ENCODE measurements at places on chromosomes 1 and 21.
A peak's percentile ranks its signal among the peaks of the same experiment; 100 is the strongest.

GRCh38 chr1:109547463-109548320 is 723 bp upstream of the GNAI3 start:
- peak; percentile 28 for DNase-seq

DNA sequence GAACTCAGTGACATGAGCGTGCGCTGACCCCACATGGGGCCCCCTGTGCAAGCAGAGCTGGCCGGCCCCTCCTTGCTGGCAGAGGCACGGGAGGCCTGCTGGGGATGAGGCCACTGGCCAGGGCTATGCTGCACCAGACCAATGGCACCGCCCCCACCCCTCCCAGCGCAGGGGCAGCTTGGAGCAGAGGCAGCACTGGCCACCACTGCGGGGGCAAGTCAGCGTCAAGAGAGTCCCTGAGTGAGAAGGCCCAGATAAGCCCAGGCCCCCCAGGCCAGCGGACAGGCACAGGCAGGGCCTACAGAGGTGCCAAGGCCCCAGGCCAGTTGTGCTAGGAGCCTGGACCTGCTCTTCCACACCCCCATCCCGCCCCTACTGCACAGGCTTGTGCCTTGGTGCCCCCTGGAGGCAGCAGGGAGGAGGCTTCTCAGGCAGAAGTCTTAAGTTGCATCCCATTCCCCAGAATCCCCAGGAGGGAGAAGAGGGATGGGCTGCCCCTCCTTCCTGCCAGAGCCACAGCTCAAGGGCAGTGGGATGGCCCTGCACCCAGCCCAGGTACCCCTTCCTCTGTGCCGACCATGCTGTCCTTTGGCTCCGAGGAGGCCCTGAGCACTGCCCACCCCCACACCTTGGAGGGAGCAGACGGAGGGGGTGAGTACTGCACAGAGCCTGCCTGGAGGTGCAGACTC is 35.8 kb downstream of the EPHX1 start:
- peak; percentile 52 for DNase-seq

DNA sequence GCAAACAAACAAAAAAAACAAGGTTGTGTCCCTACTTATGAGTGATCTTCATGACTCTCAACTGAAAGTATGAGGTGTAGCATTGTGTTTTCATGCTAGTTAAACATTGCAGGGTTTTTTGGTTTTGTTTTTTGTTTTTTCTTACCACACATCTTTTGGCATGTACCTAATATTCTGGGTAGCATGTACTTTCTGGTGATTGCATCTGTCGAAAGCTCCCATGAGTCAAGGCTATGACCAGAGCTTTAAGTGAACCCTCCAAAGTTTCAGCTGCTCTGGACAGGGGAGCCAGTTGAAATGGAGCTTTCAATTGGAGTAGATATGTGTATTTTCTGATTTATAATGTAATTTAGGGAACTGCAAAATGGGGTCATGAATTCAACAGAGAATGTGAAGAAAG is 115.5 kb downstream of the KCNK2 start:
- DNase-seq: no peak

DNA sequence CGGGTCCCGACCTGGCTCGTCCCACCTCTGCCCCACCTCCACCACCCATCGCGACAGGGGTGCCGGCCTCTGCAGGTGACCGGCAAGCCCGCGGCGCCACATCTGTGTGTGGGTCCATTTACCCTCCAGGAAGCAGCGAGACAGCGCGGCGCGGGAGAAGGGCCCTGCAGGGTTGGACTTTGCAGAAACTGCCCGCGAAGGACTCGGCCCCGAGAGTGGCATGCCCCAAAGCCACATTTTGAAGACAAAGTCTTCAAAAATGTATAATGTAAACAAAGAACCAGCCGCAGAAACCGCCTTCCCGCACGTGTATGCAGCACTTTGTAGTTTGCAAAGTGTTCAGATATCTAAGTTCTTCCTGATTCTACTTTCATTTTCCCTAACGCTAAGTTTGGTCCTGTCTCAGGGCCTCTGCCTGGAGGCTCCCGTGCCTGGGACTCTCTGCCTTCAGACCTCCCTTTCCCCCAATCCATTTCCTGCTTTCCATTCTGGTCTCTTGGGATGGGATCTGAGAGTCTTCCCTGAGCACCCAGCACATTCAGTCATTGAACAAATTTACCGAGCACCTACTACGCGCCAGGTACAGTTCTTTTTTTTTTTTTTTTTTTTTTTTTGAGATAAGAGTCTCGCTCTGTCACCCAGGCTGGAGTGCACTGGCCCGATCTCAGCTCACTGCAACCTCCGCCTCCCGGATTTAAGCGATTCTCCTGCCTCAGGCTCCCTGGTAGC is 524 bp upstream of the TMCO4 start:
- peak; percentile 63 for DNase-seq
